ENCODE measurements at places on chromosomes 7 and 10.

DNA sequence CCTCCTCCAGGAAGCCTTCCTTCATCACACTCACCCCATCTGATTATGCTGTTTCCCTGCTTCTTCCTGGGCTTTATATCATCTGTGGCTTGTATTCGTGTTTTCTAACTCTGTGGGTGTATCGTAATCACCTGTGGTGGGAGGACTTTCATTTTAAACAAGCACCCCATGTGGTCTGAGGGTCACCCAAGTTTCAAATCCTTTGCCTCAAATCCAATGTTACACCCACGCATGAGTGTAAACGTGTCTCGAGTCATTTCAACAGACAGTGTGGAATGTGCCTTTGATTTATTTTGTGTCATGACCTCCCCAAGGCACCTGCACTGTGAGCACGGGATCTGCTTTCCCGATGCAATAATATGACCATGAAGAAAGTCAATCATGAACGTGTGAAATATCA, 17.5 kb upstream of the LYZL2 start:
- no peak for DNase-seq

DNA sequence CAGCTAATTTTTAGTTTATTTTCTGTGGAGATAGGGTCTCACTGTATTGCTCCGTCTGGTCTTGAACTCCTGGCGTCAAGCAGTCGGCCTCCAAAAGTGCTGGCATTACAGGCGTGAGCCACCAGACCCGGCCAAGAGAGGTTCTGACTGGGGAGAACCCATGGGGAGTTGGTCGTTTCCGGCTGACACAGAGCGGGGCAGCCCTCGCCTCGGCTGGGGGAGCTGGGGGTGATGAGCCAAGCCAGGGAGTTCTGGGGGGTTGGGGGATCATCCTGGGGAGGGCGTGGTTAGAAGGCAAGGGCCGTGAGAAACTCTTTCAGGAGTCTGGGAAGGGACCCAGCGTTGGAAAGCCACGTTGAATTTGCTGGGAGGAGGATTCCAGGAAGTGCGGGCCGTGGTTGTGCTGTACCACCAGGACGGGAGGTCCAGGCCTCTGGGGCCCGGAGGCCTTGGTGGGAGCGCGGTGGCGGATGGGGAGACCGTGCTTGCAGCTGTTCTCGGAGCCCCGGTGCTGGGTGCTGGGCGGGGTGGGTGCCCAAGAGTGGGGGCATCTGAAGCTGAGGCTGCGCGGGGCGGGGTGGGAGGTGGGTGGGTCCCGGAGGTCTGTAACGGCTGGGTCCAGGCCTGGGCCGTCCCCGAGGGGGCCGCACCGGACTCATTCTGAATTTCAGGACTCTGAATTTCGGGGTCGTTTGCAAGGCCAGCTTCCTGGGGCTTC, 8.4 kb upstream of the ZNF853 start:
- no peak for DNase-seq

DNA sequence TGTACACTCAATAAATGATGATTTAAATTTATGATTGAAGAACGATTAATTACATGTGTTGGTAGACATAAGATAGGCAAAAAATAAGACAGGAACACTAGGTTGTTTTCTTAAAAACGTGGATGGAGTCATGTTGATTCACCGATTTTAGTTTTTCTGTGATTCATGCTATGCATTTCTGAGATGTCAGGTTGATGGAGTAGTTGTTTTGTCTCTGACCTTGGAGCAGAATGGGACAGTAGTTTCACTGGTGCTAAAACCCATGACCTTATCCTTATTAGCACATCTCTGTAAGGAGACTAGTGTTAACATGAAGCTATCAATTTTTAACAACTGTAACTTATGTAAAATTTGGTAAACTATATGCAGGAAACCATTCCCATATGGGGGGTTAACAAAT, 611.6 kb upstream of the FZD8 start:
- DNase-seq = no peak

DNA sequence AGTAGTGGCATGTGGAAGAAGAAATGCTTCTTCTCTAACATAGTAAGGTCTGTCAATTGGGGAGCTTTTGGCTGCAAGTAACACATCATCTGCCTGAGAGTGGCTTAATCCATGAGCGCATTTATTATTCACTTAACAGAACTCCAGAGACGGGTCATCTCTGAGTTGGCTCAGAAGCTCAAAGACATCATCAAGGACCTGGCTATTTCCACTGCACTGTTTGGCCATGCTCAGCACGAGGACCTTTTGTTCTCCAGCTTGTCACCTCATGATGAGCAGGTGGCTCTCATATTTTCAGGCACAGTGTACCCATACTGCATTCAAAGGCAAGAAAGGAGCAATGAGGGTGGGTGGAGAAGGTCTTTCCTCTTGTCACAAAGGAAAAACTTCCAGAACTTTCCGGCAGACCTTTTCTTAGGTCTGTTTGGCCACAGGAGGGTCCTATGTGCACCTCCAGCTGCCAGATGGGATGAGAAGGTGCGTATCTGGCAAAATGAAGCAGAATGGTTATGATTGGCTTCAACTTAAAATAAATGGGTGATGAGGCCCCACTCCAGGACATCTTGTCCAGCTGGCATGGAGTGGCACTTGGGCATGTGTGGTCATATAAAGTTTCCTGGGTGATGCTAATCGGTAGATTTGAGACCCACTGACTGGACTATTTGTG, 55.6 kb upstream of the SHH start:
- DNase-seq = no peak

GRCh38 chr10:70756700-70757360, 28.3 kb downstream of the TBATA start:
- DNase-seq = no peak

DNA sequence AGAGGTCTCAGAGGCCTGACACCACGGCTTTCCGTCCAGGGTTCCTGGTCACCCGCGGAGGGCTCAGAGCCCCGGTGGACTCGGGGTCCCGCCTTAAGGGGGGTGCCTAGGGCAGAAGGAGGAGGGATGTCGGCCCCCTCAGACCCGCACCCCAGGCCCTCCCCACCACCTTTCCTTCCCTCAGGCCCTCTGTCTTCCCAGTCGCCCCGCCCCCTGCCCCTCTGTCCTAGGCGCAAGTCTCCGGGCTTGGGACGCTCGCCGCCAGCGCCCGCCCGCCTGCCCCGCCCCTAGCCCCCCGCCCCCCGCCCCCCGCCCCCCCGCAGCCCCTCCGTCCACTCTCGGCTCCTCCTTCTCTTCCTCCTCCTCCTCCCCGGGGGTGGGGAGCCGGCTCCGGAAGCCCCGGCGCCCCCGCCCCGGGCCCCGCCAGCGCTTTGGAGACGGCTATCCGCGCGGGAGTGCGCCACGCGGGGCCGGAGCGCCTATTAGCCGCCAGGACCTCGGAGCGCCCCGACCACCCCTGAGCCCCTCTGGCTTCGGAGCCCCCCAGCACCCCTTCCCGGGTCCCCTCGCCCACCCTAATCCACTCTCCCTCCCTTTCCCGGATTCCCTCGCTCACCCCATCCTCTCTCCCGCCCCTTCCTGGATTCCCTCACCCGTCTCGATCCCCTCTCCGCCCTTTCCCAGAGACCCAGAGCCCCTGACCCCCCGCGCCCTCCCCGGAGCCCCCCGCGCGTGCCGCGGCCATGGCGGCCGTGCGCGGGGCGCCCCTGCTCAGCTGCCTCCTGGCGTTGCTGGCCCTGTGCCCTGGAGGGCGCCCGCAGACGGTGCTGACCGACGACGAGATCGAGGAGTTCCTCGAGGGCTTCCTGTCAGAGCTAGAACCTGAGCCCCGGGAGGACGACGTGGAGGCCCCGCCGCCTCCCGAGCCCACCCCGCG, at the start of gene AEBP1:
Gene AEBP1, plus strand, starts transcription at position 423 of the 937 bp plus-strand sequence. Its CDS starts 321 bp downstream, at position 744.
- DNase-seq = peak; percentile 51

- no peak for DNase-seq
These were observed 26.7 kb upstream of the FGFR2 start for GRCh38 chr10:121624836-121625486.

DNA sequence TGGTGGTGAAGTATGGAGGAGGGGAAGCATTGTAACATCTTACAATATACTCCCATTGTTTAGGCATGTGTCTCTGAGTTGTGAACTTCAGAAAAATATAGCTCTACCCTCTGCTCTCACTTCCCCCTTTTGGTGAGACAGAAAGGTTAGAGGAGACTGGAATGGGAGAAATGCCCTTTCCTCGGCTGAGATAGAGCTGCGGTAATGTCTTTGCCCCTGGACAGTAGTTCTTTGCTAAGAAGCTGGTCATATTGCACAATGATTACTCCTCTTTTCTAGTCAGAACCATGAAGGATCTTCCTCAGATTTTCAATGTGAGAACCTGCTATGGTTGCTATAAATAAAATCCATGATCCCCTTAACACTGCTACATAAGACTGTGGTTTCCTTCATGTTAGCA, 171.0 kb downstream of the SEM1 start:
- DNase-seq = no peak

- no peak for DNase-seq
These were observed 293.8 kb downstream of the RNLS start for GRCh38 chr10:88289342-88289741.

DNA sequence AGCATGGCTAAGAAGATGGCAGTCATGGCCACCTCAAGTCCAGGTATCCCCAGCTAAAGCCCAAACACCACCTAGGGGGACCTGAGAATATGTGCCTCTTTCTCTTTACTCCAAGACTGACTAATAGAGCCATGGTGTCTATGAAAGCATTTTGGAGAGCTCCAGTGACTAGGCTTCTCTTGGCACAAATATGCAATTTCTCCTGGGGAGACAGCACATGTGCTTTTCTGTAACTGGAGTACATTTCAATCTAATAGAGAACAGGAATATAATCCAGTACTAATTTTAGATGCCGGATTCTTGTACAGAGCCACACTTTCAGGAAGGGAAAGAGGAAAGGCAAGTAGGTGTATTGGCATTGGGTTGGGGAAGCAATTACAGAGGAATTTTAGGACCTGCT, 260.1 kb downstream of the BMPER start:
- DNase-seq = no peak

DNA sequence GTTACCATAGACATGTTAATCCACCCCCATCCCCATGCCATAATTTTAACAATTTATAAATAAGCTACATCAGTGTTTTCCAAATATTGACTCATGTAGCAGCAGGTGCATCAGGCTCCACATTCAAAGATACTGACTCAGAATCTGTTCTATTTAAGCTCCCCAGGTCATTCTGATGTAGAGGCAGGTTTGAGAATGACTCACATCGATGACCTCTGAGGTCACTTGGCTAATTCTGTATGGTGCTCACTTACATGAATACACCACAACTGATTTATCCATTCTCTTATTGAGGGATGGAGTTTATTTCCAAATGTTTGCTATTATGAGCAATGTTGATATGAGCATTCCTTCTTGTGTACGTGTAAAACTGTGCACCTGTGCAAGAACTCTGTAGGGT, 1159.0 kb downstream of the TYW1 start:
- no peak for DNase-seq

GRCh38 chr7:44798649-44799305, 2.3 kb downstream of the PPIA start:
- no peak for DNase-seq

- no peak for DNase-seq
These were observed 18.5 kb upstream of the LMOD2 start for GRCh38 chr7:123637203-123637602.
